Tongue (tissue), 3 donors: ENCODE measurements at places on chromosomes 5 and 9. TPM values are rescaled to one million over a fixed set of nuclear protein-coding genes. Genes with fewer than 3 reads are reported as not detected.

Gene ZDHHC11B
- 5.3 TPM for total RNA-seq

Gene ENHO
- 4.4 TPM for total RNA-seq

DNA sequence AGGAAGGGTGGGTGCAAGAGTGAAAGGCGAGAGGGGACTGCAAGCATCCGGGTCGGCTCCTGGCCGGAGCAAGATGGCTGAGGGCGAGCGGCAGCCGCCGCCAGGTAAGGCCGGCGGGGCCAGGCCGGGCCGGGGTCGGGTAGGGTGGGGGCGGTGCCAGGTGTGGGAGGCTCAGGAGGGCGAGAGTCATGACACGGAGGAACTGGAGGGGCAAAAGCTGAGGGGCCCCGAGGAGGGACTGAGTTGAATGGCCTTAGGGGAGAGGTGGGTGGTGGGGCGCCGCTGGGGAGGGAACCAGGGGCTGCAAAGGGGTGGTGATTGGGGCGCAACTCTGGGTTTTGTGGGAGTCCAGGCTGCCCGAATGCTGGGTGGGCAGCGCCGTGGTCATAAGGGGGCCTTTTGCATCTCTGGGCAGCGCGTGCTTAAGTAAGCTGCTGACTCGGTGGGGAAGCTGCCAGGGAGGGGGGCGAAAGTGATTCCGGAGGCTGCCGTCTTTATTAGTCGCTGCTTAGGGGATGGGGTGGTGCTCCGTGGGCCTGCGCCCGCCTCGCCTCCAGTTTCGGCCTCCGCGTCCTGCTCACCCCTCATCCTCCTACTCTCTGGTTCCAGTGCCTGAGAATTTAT, 425 bp downstream of the PTPA start:
- peak; percentile 63 for DNase-seq

- DNase-seq = no peak
Measured at GRCh38 chr9:104090578-104090977, 3.5 kb upstream of the SMC2 start.

DNA sequence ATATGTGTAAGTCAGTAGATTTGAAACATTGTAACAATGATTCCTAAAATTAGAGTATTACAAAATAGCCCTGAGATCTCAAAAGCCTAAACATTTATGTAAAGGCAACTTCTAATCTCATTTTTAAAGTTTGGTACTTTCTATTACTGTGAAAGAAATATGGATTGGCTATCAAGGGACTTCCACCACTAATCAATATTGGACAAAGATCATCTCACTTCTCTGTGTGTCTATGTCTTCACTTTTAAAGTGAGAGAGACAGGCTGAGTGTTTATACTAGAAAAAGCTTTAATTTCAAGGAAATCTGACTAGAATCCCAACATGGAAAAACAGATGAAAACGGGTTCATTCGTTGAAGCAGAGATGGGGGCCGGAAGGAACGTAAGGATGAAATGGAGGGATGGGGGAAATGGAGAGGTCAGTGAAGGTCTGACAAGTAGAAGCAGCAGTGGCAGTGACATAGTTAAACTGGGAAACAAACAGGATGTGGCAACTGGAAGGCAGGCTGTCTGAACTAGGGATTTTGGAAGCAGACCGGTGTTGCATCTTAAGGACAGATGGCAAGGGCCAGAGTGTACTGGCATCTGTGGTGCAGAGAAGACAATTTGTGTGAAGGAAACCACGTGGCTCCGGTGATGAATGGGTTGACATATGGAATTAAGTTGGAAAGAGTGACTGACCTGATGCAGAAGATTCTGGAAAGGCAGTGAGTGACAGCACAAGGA, 60.8 kb downstream of the PDE4D start:
- no peak for DNase-seq
